ENCODE measurements at places on chromosomes 4 and X. TPM values are rescaled to one million over a fixed set of nuclear protein-coding genes. Genes with fewer than 3 reads are reported as not detected.

PPARGC1A gene
- total RNA-seq = 0.34 TPM

ETDA gene
- total RNA-seq = not detected

NAP1L2 gene
- total RNA-seq = 0.95 TPM

UGT8 gene
- total RNA-seq = not detected

FREM3 gene
- 0.09 TPM for total RNA-seq

C1QTNF7 gene
- not detected for total RNA-seq

SMARCA1 gene
- 23.0 TPM for total RNA-seq

EGF gene
- 0.33 TPM for total RNA-seq

GAGE12E gene
- total RNA-seq = not detected

F11 gene
- not detected for total RNA-seq

IL15 gene
- 2.1 TPM for total RNA-seq

RAB33A gene
- total RNA-seq = 0.43 TPM

KLHL15 gene
- 9.5 TPM for total RNA-seq

SUV39H1 gene
- total RNA-seq = 3.1 TPM

RFC1 gene
- total RNA-seq = 58.4 TPM

FTSJ1 gene
- 30.3 TPM for total RNA-seq

S100P gene
- not detected for total RNA-seq
